ENCODE measurements at places on chromosomes 3 and 15.

DNA sequence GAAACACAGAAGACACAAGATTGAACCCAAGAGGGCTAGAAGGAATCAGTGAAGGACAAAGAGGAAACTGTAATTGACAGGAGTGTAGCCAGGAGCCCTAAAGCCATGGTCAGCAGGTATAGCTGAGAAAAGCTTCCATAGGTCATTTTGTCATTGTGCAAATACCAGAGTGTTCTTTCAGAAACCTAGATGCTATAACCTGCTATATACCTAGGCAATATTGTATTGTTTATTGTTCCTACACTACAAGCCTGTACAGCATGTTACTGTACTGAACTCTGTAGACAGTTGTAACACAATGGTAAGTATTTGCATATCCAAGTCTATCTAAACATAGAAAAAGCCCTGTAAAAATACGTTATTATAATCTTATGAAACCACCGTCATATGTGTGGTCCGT lies 119.3 kb upstream of the LRRFIP2 start:
- no peak for DNase-seq

DNA sequence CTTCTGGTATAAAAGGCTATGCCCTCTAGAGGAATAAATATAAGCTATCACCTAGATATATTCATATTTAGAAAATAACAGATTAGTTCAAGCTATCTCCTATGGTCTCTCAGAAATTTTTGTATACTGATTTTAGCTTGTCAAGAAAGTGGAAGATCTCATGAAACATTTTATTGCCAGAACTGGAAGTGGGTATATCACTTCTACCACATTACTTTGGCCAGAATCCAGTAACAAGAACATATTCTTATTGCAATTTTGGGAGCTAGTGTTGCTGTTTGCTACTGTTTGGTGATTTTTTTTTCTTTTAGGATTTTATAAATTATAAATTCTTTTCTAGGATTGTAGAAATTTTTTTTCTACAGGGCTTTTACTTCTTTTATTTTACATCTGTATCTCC lies 14.2 kb upstream of the DIPK2A start:
- DNase-seq: no peak

DNA sequence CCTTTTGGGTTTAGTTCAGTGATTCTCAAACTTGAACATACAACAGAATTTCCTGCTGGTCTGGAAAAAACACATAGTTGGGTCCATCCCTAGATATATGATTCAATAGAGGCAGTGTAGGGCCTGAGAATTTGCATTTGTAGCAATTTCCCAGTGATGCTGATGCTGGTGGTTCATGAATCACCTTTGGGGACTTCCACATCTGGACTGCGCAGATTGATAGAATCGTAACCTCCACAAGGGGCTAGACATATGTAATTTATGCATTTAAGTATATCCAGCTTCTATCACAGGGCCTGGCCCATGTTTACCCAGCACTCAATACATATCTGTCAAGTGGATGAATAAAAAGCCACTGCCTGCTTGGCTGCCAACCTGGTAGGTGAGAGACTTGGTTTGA lies 33.8 kb upstream of the SUCLG2 start:
- no peak for DNase-seq

DNA sequence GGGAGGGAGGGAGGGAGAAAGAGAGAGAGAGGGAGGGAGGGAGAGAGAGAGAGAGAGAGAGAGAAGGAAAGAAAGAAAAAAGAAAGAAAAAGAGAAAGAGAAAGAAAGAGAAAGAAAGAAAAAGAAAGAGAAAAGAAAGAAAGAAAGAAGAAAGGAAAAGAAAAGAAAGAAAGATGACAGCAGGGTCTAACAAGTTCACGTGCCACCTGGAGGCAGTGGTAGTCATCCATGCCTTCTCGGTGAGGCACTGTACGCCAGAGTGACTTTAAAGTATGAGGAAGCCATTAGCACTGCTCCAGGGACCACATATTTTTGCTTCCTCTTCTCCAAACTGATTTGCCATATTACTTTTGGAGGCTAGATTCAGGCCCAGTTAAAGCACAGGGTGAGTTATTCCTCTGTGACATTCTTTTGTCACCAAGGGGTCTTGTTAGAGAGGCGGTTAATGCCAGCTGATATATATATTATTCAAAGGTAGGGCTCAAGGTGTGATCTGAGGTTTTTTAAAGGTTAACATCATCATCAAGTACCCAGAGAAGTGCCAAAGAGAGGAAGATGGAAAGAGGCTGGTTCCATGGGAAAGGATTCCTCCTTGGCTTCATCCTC lies at the start of gene HTR3D:
Gene HTR3D (plus strand): TSS at position 556 of the 606 bp plus-strand sequence. CDS start 0 bp downstream, at position 556.
- DNase-seq: no peak

- no peak for DNase-seq
Observed at GRCh38 chr15:58454950-58455401, 23.2 kb downstream of the LIPC start.

DNA sequence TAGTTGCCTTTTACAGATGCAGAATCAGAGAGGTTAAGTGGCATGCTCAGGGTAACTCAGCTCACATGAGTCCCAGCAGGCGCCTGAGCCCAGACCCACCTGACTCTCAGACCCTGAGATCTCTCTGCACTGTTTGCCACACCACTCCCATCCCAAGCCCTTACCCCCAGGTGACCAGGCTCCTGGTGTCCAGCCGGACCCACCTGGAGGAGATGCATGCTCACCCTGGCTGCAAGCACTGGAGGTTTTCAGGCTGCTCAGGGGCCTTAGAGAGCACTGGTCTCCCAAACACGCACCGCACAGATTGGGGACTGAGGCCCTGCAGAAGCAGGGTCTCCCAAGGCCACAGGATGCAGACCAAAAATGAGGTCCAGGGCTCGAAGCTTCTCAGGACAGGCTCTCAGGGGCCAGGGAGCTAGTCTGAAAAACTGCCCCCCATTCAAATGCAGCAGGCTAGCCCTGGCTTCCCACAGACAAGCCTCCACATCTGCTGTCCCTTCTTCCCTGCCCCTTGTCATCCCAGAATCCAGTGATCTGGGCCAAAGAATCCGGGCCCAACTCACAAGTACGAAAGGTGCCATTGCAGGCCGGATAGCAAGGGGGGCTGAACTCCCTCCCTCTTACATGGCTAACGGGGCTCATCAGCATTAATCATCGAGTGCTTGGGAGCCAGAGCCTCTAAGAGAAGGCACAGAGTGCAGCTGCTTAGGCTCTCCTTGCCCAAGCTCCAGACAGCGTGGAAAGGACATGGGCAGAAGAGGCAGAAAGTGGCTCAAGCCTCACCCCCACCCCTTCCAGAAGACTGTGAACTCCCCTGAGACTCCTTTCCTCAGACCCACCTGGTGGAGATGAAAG lies 90.2 kb upstream of the PRR20G start:
- no peak for DNase-seq

- DNase-seq: no peak
Observed at GRCh38 chr3:35592589-35593295, 46.6 kb upstream of the ARPP21 start.

- no peak for DNase-seq
Observed at GRCh38 chr3:71478568-71478967, 105.0 kb downstream of the FOXP1 start.

GRCh38 chr15:39685999-39686613 lies 96.5 kb downstream of the FSIP1 start:
- DNase-seq: peak; percentile 53

GRCh38 chr3:118526758-118527513 lies 507.7 kb downstream of the IGSF11 start:
- DNase-seq: no peak

GRCh38 chr3:183161552-183162336 lies 790 bp downstream of the LAMP3 start:
- DNase-seq: peak; percentile 59

GRCh38 chr3:45890405-45890804 lies 4.1 kb downstream of the CCR9 start:
- DNase-seq: no peak

- no peak for DNase-seq
Observed at GRCh38 chr3:77222701-77223100, 182.8 kb downstream of the ROBO2 start.

GRCh38 chr3:55939287-55939686 lies 452.2 kb upstream of the WNT5A start:
- DNase-seq: no peak

DNA sequence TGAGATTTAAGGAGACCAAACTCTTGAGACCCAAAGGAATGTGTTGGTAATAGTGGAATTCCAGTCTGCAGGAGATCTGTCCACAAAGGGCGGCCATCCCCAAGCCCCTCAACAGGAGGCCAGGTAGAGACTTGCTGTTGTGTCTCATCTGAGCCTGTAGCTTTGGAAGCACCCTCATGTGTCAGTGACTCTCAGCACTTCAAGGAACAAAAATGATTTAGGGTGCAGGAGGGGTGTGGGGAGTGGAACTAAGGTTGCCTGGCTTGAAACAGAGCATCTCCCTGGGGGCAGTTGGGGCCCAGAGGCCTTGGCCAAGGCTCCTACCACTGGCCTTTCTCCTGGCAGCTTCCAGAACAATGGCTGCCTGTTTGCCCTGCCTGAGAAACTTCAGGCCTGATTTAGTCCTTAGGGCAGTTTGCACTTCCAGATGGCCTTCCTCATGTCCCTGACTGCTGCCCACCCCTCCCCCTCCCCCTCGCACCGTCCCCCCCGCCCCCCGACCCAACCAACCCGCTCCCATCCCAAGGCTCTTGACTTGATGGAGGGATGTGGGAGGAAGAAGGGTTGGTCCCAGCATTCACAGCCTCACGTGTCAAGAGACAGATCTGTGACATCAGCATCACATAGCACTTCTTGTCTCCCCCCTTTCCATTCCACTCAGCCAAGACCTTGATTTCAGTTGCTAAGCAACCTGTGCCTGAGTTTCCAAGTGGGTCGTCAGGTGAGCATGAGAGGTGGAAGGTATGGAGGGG lies 77.1 kb downstream of the CORO2B start:
- no peak for DNase-seq

DNA sequence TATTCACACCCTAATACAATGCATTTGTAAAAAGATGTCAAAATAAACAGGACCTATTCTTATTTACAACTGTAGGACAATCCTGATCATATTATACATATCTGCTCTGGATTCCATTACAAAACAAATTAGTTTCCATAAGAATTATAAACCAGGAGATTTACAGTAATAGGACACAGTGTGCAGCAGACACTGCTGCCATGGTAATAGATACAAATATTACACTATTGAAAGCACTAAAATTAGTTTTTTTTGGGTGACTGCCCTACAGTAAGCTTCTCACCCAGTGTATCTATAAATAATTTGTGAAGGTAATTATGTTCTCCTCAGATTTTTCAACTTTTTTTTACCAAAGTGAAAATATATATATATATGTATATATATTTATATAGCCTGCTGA lies 47.9 kb downstream of the USF3 start:
- DNase-seq: no peak

Data from nephron progenitor cell (in vitro differentiated cells).